ENCODE measurements at places on chromosomes 5 and 9. TPM values are rescaled to one million over a fixed set of nuclear protein-coding genes. Genes with fewer than 3 reads are reported as not detected.

- H3K27me3 ChIP-seq, result peaks cover 46% of the 10 kb centered on the region
- peaks cover 7% of the 10 kb centered on the region for H3K4me1 ChIP-seq
- H3K4me3 ChIP-seq, result peak within 1 kb of the TSS; percentile 41
- no peaks in the 10 kb centered on the region for H3K36me3 ChIP-seq
- no peak within 1 kb of the TSS for H3K27ac ChIP-seq
- DNase-seq, result no peak
Measured at GRCh38 chr5:168528521-168529373, at the start of gene FBLL1. Gene FBLL1, plus strand, starts transcription at chr5:168529305. Its CDS starts 200 bp downstream, at chr5:168529505.

GRCh38 chr9:126818482-126818881 is 13.6 kb downstream of the ZBTB43 start:
- no peaks in the 10 kb centered on the region for H3K4me1 ChIP-seq
- H3K27ac ChIP-seq, result no peak overlapping the region
- H3K4me3 ChIP-seq, result no peak overlapping the region
- H3K27me3 ChIP-seq, result no peaks in the 10 kb centered on the region

GRCh38 chr9:137499858-137500661 is 40.9 kb upstream of the NSMF start:
- H3K4me3 ChIP-seq, result no peak overlapping the region
- H3K27me3 ChIP-seq, result no peaks in the 10 kb centered on the region
- DNase-seq, result no peak
- H3K4me1 ChIP-seq, result no peaks in the 10 kb centered on the region
- no peaks in the 10 kb centered on the region for H3K36me3 ChIP-seq

TLN1 gene
- 406 TPM for total RNA-seq

IFNA17 gene
- not detected for total RNA-seq

GRCh38 chr9:92664394-92665152 is 5.4 kb downstream of the IPPK start:
- no peak overlapping the region for H3K4me3 ChIP-seq
- H3K27ac ChIP-seq, result no peak overlapping the region
- H3K4me1 ChIP-seq, result peaks cover 21% of the 10 kb centered on the region

GAPT gene
- 6.5 TPM for total RNA-seq

- H3K36me3 ChIP-seq, result no peaks in the 10 kb centered on the region
- H3K4me3 ChIP-seq, result no peak overlapping the region
- H3K4me1 ChIP-seq, result no peaks in the 10 kb centered on the region
- peaks cover 6% of the 10 kb centered on the region for H3K27me3 ChIP-seq
Measured at GRCh38 chr9:134601764-134602163, 39.8 kb upstream of the COL5A1 start.

- H3K27ac ChIP-seq, result peak within 1 kb of the TSS; percentile 86
- no peaks in the 10 kb centered on the region for H3K36me3 ChIP-seq
- peak; percentile 83 for DNase-seq
- H3K27me3 ChIP-seq, result no peaks in the 10 kb centered on the region
- H3K4me1 ChIP-seq, result peaks cover 35% of the 10 kb centered on the region
Measured at GRCh38 chr5:16936150-16936988, at the start of gene MYO10. Gene MYO10, minus strand, starts transcription at chr5:16936288. Its CDS starts 480 bp downstream, at chr5:16935808.

GRCh38 chr5:16450163-16450562 is 15.4 kb downstream of the ZNF622 start:
- H3K36me3 ChIP-seq, result peaks cover 70% of the 10 kb centered on the region
- H3K27me3 ChIP-seq, result no peaks in the 10 kb centered on the region
- H3K27ac ChIP-seq, result no peak overlapping the region
- H3K4me1 ChIP-seq, result peaks cover 5% of the 10 kb centered on the region
- no peak for DNase-seq

CLINT1 gene
- 79.2 TPM for total RNA-seq

IL33 gene
- 47.8 TPM for total RNA-seq

GRCh38 chr5:77140350-77140749 is 53.3 kb upstream of the ZBED3 start:
- DNase-seq, result no peak
- no peaks in the 10 kb centered on the region for H3K27me3 ChIP-seq
- no peak overlapping the region for H3K27ac ChIP-seq
- H3K4me1 ChIP-seq, result no peaks in the 10 kb centered on the region

DNA sequence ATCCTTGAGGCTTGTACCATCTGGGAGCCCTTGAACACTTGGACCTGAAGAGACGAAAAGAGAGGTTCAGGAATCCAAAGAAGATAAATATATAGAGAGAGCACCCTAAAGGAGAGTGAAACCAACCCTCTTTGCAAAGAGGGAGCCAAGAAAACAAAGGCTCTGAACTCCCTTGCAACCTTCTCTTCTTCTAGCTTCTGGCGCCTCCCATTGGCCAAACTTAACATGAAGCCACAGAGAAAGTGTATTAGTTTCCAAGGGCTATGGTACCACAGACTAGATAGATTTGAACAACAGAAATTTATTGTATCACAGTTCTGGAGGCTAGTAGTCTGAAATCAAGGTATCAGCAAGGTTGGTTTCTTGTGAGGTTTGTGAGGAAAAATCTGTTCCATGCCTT is 175.1 kb downstream of the HCN1 start:
- no peak overlapping the region for H3K4me3 ChIP-seq
- H3K4me1 ChIP-seq, result no peaks in the 10 kb centered on the region
- no peak overlapping the region for H3K27ac ChIP-seq
- DNase-seq, result no peak

GRCh38 chr5:93150311-93151012 is 430.6 kb downstream of the NR2F1-AS1 start:
- no peak overlapping the region for H3K27ac ChIP-seq
- no peak for DNase-seq
- H3K36me3 ChIP-seq, result no peaks in the 10 kb centered on the region
- no peak overlapping the region for H3K4me3 ChIP-seq
- H3K4me1 ChIP-seq, result no peaks in the 10 kb centered on the region

SHROOM1 gene
- 17.3 TPM for total RNA-seq

- H3K4me1 ChIP-seq, result no peaks in the 10 kb centered on the region
- no peaks in the 10 kb centered on the region for H3K27me3 ChIP-seq
- DNase-seq, result no peak
- H3K27ac ChIP-seq, result no peak overlapping the region
Measured at GRCh38 chr9:79685577-79685976, 113.8 kb downstream of the TLE4 start.

CATSPER3 gene
- total RNA-seq, result 0.68 TPM

- H3K4me1 ChIP-seq, result peaks cover 36% of the 10 kb centered on the region
- H3K36me3 ChIP-seq, result no peaks in the 10 kb centered on the region
- H3K4me3 ChIP-seq, result no peak overlapping the region
- no peak for DNase-seq
Measured at GRCh38 chr9:123319541-123320339, 36.3 kb upstream of the CRB2 start.

RAPGEF1 gene
- 146 TPM for total RNA-seq

COL23A1 gene
- total RNA-seq, result 1.2 TPM

ADRB2 gene
- 26.4 TPM for total RNA-seq

ADAMTS12 gene
- total RNA-seq, result 7.6 TPM

DNA sequence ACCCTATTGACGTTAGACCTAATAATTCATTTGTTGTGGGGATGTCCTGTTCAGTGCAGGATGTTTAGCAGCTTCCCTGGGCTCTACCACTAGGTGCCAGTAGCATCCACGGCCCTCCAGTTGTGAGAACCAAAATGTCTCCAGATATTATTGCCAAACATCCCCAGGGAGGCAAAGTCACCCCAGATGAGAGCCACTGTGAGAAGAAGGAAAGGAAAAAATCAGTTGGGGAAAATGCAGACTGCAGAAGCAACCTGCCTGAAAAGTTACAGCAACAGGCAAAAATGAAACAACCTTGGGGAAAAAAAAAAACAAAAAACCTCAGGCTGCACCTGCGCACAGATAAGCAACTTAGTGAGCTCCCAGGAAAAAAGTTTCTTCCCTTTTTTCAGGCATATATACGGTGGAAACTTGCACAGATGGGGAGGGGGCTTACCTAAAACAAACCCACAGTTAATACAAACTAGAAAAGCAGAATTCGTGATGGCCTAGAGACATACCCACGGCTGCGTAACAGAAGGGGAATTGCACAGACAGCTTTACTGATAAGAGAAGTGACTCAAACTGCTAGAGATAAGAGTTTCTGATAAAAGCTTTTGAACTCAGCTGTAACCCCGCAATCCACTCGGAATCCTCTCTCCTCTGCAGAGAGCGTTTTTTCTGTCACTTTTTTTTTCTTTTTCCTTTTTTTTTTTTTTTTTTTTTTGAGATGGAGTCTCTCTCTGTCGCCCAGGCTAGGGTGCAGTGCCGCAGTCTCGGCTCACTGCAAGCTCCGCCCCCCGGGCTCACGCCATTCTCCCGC is 29.8 kb upstream of the FBP1 start:
- peaks cover 12% of the 10 kb centered on the region for H3K4me1 ChIP-seq
- peak overlapping the region; percentile 57 for H3K27ac ChIP-seq
- peak; percentile 73 for DNase-seq
- H3K27me3 ChIP-seq, result no peaks in the 10 kb centered on the region

DNA sequence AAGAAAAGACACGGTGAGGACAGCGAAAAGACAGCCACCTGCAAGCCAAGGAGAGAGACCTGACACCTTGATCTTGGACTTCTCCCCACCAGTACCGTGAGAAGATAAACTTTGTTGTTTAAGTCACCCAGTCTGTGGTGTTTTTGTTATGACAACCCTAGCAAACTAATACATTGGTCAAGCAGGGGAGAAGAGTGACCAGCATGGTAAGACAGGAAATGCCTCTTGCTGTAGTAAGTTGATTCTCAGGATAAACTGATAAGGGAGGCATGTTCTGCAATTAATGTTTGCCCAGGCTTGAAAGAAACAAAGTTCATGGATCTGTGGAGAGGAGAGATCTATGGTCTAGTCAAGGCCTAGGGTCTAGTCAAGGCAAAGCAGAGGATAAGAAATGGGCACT is 801.2 kb downstream of the MAT2B start:
- no peaks in the 10 kb centered on the region for H3K36me3 ChIP-seq
- no peaks in the 10 kb centered on the region for H3K4me1 ChIP-seq
- H3K27ac ChIP-seq, result no peak overlapping the region
- H3K27me3 ChIP-seq, result no peaks in the 10 kb centered on the region

- no peaks in the 10 kb centered on the region for H3K36me3 ChIP-seq
- H3K4me1 ChIP-seq, result no peaks in the 10 kb centered on the region
- no peak for DNase-seq
- H3K4me3 ChIP-seq, result no peak overlapping the region
- no peak overlapping the region for H3K27ac ChIP-seq
Measured at GRCh38 chr5:154112255-154112654, 73.5 kb downstream of the MFAP3 start.

DNA sequence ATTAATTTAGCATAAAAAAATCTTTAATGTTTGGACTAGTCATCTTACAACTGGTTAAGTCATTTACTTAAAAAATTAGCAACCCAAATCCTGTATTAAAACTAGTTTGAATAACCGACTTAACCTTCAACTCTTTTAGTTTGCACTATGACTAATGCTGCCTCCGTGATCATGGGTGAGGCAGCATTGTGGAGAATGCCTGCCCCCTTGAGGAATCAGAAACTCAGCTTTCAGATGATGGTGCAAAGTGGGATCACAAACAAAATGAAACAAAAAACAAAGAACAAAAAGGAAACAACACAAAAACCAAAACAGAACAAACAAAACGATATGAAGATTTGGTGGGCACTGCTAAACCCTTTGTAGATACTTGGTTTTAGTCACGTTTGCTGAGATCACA is 127.0 kb upstream of the PALM2AKAP2 start:
- no peaks in the 10 kb centered on the region for H3K36me3 ChIP-seq
- H3K4me1 ChIP-seq, result no peaks in the 10 kb centered on the region
- no peak overlapping the region for H3K4me3 ChIP-seq

DNA sequence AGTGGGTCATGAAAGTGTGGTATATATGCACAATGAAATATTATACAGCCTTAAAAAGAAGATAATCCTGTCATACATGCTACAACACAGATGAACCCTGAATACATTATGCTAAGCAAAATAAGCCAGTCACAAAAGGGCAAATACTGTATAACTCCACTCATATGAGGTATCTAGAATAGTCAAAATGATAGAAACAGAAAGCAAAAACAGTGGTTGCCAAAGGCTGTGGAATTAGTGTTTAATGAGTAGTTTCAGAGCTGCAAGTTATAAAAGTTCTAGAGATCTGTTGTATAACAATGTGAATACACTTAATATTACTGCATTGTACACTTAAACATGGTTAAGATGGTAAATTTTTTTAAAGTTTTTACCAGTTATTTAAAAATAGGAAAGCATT is 135.0 kb downstream of the OXCT1 start:
- no peak overlapping the region for H3K27ac ChIP-seq
- no peak for DNase-seq
- H3K27me3 ChIP-seq, result no peaks in the 10 kb centered on the region
- peaks cover 29% of the 10 kb centered on the region for H3K36me3 ChIP-seq
- no peaks in the 10 kb centered on the region for H3K4me1 ChIP-seq

- H3K27ac ChIP-seq, result no peak overlapping the region
- no peaks in the 10 kb centered on the region for H3K4me1 ChIP-seq
- no peaks in the 10 kb centered on the region for H3K27me3 ChIP-seq
- no peaks in the 10 kb centered on the region for H3K36me3 ChIP-seq
- DNase-seq, result no peak
Measured at GRCh38 chr9:124723352-124723751, 47.8 kb downstream of the NR6A1 start.

GPR21 gene
- 2.2 TPM for total RNA-seq

CTXN3 gene
- total RNA-seq, result not detected

DNA sequence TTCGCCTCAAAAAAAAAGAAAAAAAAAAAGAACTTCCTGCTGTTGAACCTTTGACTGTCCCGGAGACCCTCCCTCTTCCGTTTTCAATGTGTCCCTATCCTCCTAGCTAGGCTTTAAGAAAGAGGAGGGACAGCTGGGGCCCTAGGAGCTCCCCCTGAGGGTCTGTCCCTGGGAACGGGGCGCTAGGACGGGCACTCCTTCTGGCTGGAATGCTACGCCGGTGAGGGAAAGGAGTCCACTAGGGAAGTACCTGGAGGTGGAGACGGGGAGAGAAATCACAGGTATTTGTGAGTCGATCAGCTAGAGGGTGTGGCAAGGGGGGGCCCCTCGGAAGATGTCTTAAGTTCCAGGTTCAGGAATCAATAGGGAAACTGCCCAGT is 4.6 kb downstream of the SIT1 start:
- no peaks in the 10 kb centered on the region for H3K27me3 ChIP-seq
- DNase-seq, result peak; percentile 62
- peak overlapping the region; percentile 68 for H3K4me3 ChIP-seq
- peaks cover 40% of the 10 kb centered on the region for H3K4me1 ChIP-seq
- peak overlapping the region; percentile 90 for H3K27ac ChIP-seq
- H3K36me3 ChIP-seq, result no peaks in the 10 kb centered on the region
